Right kidney (tissue), 9 donors: ENCODE measurements at places on chromosomes 2 and 18.
A peak's percentile ranks its signal among the peaks of the same experiment; 100 is the strongest.

DNA sequence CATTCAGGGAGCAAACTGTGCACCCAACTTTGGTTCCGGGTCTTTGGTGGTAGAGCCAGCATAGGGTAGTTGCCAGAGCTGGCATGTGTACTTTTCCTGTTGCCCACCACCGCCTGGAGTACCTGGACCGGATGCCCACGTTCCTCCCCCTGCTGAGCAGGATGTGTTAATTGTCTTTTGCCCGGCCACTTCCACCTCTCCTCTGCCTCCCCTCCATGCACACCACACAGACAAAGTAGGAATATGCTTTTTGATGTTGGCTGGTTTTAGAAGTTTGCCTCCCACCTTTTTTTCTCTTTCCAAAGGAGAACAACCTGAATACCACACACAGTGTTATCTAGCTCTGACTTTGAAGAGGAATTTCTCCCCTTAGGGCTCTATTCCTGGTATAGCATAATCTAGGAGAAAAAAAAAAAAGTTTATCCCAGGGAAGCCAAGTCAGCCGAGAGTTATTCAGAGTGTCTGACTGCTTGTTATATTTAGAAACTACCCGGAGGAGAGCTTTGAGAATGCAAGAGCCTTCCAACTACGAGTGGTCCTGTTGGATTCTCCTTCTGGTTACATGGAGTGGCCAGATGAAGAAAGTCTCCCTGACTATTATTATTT, 111.9 kb downstream of the SETBP1 start:
- DNase-seq = no peak

DNA sequence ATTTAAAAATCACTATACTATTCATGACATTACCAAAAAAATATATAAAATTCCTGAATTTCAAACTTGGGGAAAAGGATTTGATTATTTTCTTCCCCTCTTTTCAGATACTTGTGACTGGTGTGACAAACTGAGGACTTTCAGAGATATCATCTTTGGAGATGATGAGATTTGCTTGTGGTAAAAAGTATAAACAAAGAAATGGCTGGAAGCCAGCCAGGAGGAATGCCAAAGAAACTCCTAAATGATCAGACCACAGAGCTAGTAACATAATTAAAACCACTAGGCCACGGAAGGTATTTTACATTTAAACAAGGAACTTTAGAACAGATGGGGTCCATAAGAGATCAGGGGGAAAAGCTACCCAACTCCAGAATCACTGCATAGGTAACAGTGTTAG, 58.7 kb downstream of the PIGN start:
- no peak for DNase-seq

GRCh38 chr2:161223139-161223732, 63.0 kb downstream of the TANK start:
- DNase-seq = no peak

- no peak for DNase-seq
Observed at GRCh38 chr2:161005170-161005569, 155.1 kb upstream of the TANK start.

DNA sequence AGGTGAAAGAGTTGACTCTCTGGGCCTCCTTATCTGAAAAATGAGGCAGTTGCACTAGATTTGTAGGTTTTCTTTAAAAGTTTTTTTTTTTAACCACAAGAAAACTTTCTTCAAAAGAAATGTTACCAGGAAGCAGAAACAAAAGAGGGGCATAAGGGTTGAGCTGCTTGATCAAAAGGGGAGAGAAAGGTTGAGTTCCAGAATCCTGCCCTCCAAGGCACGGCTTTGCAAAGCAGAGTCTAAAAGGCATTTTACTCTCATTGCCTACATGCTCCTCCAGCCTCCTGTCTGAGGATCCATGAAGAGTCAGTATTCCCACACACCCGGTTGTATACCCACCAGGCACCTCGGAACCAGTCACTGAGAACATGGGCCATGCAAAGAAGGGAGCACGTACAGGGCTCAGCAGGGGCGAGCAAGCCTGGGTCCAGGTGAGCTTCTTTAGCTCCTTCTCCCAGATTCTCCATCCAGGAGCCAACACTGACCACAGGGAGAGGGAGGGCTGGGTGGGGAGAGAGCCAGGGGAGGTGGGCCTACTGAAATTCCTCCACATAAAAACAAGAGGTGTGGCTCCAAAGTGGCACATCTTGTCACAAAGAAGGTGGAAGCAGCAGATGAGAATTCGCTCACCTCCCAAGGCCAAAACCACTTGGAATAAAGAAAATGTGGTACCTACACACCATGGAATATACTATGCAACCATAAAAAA, 116.0 kb upstream of the EPC2 start:
- no peak for DNase-seq

GRCh38 chr2:167140767-167141166, 252.5 kb downstream of the XIRP2 start:
- peak; percentile 13 for DNase-seq
